ENCODE measurements at places on chromosomes 6 and 20.

- no peak for DNase-seq
Observed at GRCh38 chr6:37306624-37307222, 47.1 kb upstream of the RNF8 start.

- no peak for DNase-seq
Observed at GRCh38 chr6:18978337-18979128, 591.4 kb downstream of the RNF144B start.

GRCh38 chr20:46004889-46005473 is 3.7 kb upstream of the MMP9 start:
- no peak for DNase-seq

GRCh38 chr20:3797226-3797545 is 1.1 kb downstream of the CDC25B start:
- DNase-seq: no peak

GRCh38 chr6:53939830-53940229 is 145.0 kb downstream of the LRRC1 start:
- no peak for DNase-seq

DNA sequence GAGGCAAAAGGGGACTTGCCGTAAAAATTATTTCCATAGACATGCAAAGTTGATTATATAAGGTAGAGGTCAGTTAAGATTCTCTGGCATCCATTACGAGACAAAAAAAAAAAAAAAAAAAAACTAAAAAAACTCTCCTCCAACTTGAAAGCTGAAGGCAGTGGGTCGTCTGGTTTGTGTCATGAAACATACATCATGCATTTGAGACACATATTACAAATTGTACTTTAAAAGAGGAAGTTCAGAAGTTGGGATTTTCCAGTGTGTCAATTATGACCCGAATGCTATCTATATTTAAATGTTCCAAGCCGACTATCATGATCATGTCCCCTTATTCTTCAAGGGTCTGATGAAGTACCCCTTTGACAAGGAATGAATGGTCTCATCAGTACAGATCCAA is 125.1 kb downstream of the ZNF217 start:
- no peak for DNase-seq

GRCh38 chr6:44972709-44973108 is 355.4 kb upstream of the RUNX2 start:
- no peak for DNase-seq

DNA sequence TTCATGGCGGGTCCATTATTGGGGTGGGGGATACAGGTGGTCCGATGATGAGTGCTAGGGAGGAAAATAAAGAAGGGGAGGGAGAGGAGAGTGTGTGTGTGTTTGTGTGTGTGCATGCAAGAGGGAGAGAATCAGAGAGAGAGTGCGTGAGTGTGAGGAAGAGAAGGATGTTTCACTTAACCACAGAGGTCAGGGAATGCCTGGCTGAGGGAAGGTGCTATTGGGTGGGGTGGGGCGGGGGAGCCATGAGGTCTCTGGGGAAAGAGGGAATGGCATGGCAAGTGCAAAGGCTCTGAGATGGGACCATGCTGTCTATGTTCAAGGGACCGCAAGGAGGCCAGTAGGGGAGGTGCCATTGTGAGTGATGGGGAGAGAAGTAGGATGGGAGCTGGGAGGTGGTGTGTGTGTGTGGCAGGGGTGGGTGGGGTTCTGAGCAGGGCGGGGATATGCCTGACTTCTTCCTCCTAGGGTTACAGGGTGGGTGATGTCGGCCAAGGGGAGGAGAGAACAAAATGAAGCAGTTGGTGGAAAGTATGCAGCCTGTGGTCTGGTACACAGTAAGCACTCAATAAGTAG is 23.0 kb downstream of the CEBPB start:
- DNase-seq: no peak

DNA sequence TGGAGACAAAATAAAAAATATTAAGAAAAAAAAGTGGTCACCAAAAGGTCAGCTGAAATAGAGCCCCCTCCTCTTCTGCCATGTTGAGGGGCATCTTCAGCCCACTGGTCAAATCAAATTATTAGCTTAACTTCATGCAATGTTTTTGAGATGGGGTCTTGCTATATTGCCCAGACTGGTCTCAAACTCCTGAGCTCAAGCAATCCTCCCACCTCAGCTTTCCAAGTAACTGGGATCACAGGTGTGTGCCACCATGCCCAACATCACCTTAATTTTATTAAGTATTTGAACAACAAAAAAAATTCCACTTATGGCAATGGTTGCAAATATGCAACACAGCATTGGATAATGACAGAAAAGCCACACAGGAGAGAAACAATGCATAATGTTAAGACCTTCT is 99.3 kb upstream of the BEND3 start:
- no peak for DNase-seq

DNA sequence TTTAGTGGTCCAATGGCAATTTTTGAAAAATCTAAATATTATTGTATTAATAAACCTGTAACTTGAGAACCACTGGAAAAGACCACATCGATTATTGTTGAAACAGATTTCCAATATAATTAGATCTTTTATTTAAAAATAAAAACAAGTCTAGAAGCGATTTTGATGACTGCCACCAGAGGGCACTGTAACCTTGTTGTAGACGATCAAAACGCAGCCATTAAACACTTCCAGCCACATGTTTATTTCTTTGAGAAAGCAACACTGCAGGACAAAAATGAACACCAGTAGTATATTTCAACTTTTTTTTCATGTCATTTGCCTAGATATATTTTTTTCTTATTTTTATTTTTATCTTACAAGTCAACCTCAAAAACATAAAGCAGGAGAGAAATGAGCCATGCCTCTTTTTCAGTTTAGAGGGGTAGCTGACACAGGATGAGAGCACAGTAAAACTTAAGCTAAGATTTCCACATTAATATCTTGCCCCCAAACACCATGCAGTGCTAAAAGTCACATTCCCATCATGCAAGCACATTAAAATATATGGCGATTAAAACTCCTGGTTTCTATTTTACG is 115.4 kb downstream of the OPRM1 start:
- DNase-seq: peak; percentile 48

GRCh38 chr20:43533060-43533459 is 25.6 kb downstream of the L3MBTL1 start:
- DNase-seq: no peak

DNA sequence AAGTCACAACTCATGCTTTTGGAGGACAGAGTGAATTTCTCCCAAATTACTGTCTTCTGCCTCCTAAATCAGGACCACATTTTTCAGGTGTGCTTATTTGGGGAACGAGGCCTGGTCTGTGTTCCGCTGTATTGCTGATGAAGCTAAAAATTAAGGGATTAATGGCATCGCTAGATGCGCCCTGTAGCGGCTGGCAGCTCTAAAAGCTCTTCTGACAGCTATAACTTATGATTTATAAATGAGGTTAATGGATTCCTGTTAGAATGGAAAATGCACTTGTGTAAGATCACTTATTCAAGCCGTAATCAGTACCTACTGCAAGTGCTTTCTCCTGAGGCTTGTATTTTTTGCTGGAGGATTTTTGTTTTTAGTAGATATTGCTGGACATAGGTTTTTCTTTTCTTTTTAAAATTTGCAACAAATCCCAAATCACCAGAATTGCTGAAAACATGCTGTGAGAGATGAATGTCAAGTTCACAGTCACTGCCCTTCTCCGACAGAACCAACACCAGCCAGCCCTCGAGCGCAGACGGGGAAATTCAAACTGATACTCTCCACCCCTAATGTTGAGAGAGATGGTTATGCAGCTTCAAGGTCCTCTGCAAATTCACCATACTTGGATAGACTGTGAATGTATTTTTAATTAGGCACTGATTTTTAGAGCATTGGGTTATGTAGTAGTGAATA is 49.1 kb downstream of the AKAP12 start:
- DNase-seq: no peak

DNA sequence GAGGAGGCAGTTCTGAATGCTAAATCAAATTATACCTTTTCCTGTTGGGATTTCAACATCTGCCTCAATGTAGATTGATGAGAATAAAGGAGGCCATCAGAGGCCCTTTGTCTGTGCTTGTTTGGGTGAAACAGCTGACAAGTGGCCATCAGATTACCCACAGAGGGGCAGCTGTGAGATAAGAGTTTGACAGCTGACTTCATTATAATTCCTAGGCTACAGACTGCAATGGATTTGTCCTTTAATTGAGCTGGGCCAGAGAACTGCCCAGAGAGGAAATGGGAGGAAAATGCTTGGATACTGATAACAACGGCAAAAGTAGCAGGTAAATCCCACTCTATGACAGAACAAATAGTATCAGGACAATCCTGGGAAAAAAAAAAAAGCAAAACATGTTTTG is 649.4 kb downstream of the HDGFL1 start:
- DNase-seq: no peak

- DNase-seq: no peak
Observed at GRCh38 chr6:161544801-161545480, 271.1 kb upstream of the AGPAT4 start.

DNA sequence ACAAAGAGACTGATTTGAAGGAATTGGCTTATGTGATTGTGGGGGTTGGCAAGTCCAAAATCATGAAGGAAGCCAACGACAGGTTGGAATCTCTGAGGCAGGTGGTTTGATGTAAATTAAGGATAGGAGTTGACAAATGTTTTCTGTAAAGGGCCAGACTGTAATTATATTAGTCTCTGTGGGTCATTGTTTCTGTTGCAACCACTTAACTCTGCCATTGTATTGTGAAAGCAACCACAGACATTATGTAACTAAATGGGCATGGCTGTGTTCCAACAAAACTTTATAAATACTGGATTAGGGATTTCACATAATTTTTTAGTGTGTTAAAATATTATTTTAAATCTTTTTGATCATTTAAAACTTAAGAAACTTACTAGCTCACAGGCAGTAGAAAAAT is 199.2 kb upstream of the MYLIP start:
- no peak for DNase-seq

GRCh38 chr20:4234128-4234527 is 218.8 kb upstream of the RNF24 start:
- no peak for DNase-seq

DNA sequence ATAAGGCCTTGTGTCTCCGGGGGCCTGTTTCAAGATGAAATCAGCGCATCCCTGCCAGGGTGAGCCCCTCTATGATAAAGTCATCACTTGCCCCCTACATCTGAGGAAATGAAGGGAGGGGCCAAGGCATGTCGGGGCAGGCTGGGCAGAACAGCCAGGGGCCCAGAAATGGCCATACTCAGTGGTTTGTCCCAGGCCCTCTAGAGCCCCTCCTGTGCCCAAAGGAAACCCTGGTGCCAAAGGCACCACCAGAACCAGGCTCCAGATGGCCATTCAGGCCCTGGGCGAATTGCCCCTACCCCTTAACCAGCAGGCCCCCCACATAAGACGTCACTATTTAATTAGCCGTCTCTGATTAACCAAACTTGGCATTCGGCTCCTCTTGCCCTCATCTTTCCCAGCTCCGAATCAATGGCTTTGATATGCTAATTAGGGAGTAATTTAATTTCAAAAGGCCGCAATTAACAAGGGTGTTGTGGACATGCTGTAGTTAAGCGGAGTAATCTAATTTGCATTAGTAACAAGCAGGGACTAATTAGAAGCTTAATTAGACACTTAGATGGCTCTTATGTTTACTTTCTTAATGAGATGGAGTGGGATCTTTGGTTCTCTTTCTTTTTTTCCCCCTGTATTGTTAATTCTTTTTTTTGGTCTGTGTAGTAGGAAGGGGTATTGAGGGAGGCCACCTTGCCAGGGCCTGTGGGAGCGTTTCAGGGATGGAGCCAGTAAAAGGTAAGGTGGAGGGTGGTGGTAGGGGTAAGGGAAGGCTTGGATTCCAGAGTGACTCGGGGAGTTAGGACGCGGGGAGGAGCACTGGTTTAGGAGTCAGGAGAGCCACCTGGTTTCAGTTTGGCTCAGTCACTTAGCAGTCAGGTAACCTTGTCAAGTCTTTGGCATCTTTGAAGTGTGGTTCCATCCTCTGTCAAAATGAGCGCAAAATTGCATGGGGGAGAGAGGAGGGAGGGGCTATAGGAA is 9.4 kb downstream of the FOXP4 start:
- no peak for DNase-seq

GRCh38 chr6:126429866-126430265 is 90.0 kb downstream of the CENPW start:
- DNase-seq: no peak

DNA sequence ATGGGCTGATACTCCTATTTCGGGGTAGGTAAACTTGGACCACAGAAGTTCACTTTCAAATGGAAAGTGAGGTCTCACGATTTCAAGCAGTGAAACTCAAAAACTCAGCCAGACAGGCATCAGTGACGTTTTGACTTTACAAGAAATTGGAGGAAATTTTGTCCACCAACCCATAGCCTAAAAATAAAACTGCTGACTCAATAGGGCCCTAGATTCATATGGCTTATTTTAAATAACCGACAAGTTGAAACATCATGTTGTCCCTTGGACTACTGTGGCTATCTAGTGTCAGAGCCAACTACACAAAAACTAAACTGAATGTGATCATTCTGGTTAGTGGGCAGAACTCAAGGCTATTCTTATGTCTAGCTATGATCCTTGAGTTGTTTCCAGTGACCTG is 486.3 kb downstream of the GRIK2 start:
- no peak for DNase-seq

DNA sequence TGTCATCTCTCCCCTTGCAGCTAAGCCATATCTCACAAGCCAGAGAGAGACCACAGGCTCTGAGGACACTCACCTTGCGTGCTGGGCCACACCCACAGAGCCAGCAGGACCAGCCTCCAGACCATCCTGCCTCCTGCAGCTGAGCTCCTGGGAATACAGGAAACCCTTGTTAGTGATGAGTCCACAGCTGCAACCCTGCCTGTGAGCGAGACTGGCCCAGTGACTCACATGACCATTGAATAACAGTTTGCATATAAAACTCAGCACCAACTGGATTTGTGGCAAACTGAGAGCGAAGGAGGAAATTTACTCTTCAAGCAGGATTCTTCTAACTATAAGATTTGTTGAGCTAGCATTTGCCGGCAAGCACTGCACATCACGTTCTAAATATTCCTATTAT is 3.0 kb downstream of the THBS2 start:
- no peak for DNase-seq

DNA sequence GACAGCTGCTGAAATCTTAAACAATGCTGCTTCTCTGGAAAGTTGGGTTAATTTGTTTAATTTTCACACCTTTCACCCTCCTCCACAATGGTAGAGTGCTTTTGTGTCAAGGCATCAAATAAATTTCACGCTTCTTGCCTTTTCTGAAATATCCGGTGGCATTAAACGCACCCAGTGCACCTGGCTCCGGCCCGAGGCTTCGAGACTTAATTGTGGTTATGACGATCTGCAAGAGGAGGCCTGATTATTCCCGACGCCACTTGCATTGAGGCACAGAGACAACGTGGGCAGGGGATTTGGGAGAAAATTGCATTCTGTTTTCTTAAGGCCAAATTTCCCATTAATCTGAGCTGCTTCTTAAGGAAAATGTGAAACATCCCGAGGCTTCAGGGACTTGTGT is 152.2 kb downstream of the CDH4 start:
- DNase-seq: no peak

- no peak for DNase-seq
Observed at GRCh38 chr6:135266675-135267074, 85.6 kb downstream of the MYB start.

GRCh38 chr6:24599686-24600399 is 46.1 kb downstream of the KIAA0319 start:
- no peak for DNase-seq

GRCh38 chr6:55886185-55886836 is 10.9 kb upstream of the BMP5 start:
- no peak for DNase-seq
